Frontal cortex (tissue), 4 donors: ENCODE measurements at places on chromosomes 3 and 15. TPM values are rescaled to one million over a fixed set of nuclear protein-coding genes. Genes with fewer than 3 reads are reported as not detected.

Gene HACD3
- 128 TPM for total RNA-seq

Gene TUSC2
- total RNA-seq: 16.7 TPM

Gene SAXO2
- total RNA-seq: 4.1 TPM

Gene SLC25A20
- total RNA-seq: 9.0 TPM

Gene RASL12
- 2.4 TPM for total RNA-seq

Gene CALML4
- total RNA-seq: 1.6 TPM

Gene LMAN1L
- not detected for total RNA-seq

Gene GOLGA8S
- not detected for total RNA-seq

Gene LMCD1
- total RNA-seq: 0.41 TPM

Gene IQGAP1
- total RNA-seq: 44.8 TPM

Gene GRK7
- under 0.01 TPM for total RNA-seq

Gene KCNMB3
- total RNA-seq: 2.0 TPM

Gene DNASE1L3
- 0.41 TPM for total RNA-seq

Gene SLC24A5
- total RNA-seq: 0.41 TPM

Gene ADGRG7
- not detected for total RNA-seq

Gene SLC12A6
- total RNA-seq: 26.5 TPM

Gene FBXW12
- total RNA-seq: 1.6 TPM

Gene A4GNT
- total RNA-seq: not detected

Gene CSPG5
- 115 TPM for total RNA-seq

Gene SSR3
- total RNA-seq: 115 TPM

Gene NRROS
- 0.82 TPM for total RNA-seq
